ENCODE measurements at places on chromosomes 1 and 21.
A peak's percentile ranks its signal among the peaks of the same experiment; 100 is the strongest.

GRCh38 chr1:40923511-40924020 is 55.9 kb upstream of the CTPS1 start:
- DNase-seq = no peak

GRCh38 chr1:209777587-209777986 is 6.8 kb downstream of the C1orf74 start:
- DNase-seq = no peak

GRCh38 chr1:19974822-19975416 is 4.5 kb downstream of the PLA2G2A start:
- peak; percentile 76 for DNase-seq

GRCh38 chr21:32338209-32338921 is 39.7 kb downstream of the MRAP start:
- no peak for DNase-seq

GRCh38 chr21:27190601-27191000 is 223.7 kb upstream of the ADAMTS5 start:
- DNase-seq = no peak

DNA sequence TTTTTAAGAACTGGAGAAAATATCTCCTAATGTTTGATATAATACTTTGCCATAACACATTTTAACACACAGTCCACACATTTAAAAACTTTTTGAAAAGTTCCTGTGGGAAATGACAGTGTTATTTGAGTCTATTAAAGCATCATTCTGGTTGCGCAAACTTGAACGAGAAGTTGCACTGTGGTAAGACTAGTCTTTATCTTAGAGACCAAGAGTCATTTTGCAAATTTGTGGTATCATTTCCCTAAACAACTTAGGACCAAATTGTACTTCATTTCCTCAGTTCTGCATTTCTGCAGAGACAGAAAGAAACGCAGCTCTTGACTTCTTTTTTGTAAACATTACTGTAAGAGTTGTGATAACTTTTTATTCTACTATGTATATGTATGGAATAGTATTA is at the start of gene RGS18:
RGS18 (plus strand) TSS at position 282 of the 400 bp plus-strand sequence. CDS start 176 bp downstream, outside the sequence.
- no peak for DNase-seq

- peak; percentile 41 for DNase-seq
These were observed 73.2 kb upstream of the ABCG1 start for GRCh38 chr21:42145569-42146272.

DNA sequence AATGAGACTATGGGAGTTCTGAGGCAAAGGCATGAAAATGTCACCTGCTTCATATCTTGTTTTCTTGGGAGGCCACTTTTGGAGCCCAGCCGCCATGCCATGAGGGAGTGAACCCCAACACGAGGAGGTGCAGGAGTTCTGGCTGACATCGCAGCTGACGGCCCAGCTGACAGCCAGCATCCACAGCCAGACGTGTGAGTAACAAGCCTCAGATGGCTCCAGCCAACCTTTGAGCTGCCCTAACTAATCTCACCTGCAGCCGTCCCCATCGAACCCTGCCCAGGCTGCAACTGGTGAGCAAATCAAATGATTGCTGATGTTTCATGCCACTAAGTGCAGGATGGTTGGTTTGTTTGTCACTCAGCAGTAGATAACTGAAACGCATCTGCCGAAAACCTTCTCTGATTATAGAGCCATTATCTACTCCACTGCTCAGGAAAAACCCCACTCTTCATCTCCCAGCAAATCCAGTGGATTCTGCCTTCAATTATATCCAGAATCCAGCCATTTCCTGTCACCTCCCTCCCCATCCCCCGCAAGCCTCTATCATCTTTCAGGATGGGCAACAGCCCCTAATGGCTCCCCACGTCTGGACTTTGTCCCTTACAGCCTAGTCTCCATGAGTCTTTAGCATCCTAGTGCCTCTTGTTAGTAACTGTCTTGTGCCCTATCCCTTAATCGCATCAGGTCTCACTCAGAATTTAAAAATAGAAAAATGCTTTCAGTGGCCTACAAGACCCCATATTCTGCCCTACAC is 18.5 kb upstream of the RAB4A start:
- no peak for DNase-seq

GRCh38 chr1:222216255-222216754 is 331.6 kb downstream of the HHIPL2 start:
- no peak for DNase-seq

DNA sequence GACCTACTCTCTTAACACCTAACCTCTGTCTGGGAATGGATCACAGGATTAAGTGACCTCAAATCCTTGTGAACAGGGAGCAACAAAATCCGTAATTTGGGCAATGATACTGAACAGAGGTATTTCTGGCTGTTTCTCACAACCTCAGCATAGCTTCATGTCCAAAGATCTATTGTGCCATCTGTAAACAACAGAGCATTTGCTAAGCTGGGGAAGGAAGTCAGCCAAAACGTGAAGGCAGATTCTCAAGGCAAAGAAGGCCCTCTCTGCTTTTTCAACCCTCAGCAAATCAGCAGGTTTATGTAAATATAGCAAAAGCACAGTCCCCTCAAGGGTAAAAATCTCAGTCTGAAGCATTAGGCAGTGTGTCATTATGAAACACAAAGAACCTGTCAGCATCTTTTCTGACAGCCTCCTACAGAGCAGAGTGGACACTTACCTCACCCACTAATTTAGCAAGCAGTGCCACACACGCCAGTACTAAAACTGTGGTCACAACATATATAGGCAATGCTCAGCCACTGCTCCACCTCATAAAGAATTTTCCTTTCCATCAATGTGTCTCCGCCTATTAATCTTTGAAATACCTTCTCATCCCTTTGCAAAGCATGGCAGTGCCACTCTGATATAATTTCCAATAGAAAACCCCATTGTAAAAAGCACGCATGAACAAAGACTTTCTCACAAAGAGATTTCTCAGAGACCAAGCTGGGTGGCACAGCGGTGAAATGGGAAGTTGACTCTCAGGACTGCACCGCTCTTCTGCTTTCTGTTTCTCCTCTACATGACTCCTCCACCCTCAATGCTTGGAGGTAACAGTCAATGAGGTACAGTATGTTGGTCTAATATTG is 188.0 kb downstream of the RERE start:
- DNase-seq = no peak

DNA sequence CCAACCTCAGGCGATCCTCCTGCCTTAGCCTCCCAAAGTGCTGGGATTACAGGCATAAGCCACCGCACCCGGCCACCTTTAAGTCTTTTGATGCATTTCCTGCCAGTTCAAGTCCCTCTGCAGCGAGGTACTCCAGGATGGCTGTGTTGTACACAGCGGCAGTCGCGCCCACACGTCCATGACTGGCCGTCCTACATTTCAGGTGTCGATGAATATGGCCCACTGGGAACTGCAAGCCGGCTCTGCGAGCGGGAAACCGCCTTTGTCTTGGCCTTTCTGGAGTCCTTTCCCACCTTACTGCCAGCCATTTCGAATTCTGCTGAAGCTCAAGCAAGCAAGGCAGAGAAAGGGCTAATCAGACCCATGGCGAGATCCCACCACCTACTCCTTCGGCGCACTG is 34.6 kb downstream of the TRAPPC10 start:
- DNase-seq = no peak

DNA sequence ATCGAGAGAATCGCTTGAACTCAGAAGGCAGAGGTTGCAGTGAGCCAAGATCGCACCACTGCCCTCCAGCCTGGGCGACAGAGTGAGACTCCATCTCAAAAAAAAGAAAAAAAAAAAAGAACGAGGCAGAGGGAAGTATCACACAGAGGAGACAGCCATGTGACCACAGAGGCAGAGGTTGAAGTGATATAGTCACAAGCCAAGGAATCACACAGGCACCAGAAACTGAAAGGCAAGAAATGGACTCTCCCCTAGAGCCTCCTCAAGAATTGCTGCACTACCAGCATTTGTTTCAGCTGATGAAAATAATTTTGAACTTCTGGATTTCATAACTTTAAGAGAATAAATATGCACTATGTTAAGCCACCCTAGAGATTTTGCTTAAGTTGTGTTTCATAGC is 459.6 kb downstream of the PTPRC start:
- no peak for DNase-seq

Data from DMS 273 treated with DMSO at 0.1 percent for 48 hours (cell line).